Neural crest cell (in vitro differentiated cells): ENCODE measurements at places on chromosomes 7 and 10. TPM values are rescaled to one million over a fixed set of nuclear protein-coding genes. Genes with fewer than 3 reads are reported as not detected.

FAM25A gene
- not detected in 2 replicates for total RNA-seq

ASB4 gene
- 0.21 TPM in 1 of 2 replicates, not detected in the other for total RNA-seq

MBL2 gene
- total RNA-seq, result not detected in 2 replicates

EIF5AL1 gene
- total RNA-seq, result 0.18 and 0.21 TPM in 2 replicates

VWA2 gene
- not detected in 2 replicates for total RNA-seq

LBX1 gene
- total RNA-seq, result 1.0 and 1.1 TPM in 2 replicates

ANXA8 gene
- total RNA-seq, result not detected in 2 replicates

SPDYE16 gene
- 0.35 TPM in 1 of 2 replicates, not detected in the other for total RNA-seq

TMEM139 gene
- total RNA-seq, result 0.61 and 0.91 TPM in 2 replicates

CALHM1 gene
- not detected in 2 replicates for total RNA-seq

PIP gene
- not detected in 2 replicates for total RNA-seq

CPA2 gene
- 0.55 and 1.2 TPM in 2 replicates for total RNA-seq

TMEM26 gene
- total RNA-seq, result 0.05 and 0.23 TPM in 2 replicates

FFAR4 gene
- 0.09 TPM in 1 of 2 replicates, not detected in the other for total RNA-seq

TAS2R3 gene
- total RNA-seq, result 1.8 and 2.2 TPM in 2 replicates

BNIP3 gene
- total RNA-seq, result 26.1 and 33.1 TPM in 2 replicates

FAM25G gene
- not detected in 2 replicates for total RNA-seq

ANK3 gene
- total RNA-seq, result 44.6 and 45.2 TPM in 2 replicates

SVOPL gene
- total RNA-seq, result not detected in 2 replicates

NANOS1 gene
- total RNA-seq, result 2.8 and 3.0 TPM in 2 replicates

MAGI2 gene
- total RNA-seq, result 10.0 and 10.1 TPM in 2 replicates

CCDC172 gene
- total RNA-seq, result not detected in 2 replicates

MYL10 gene
- total RNA-seq, result not detected in 2 replicates

OR2A5 gene
- total RNA-seq, result not detected in 2 replicates

TMEM225B gene
- 0.91 and 1.8 TPM in 2 replicates for total RNA-seq

JCAD gene
- total RNA-seq, result 0.61 and 1.2 TPM in 2 replicates

SHTN1 gene
- 10.0 and 10.5 TPM in 2 replicates for total RNA-seq

BEND7 gene
- 21.9 and 25.0 TPM in 2 replicates for total RNA-seq

UCMA gene
- not detected in 2 replicates for total RNA-seq

SPDYE9 gene
- total RNA-seq, result not detected in 2 replicates

CYP2C19 gene
- total RNA-seq, result not detected in 2 replicates

GIMAP4 gene
- not detected in 2 replicates for total RNA-seq

HMX3 gene
- total RNA-seq, result not detected in 2 replicates

MSANTD7 gene
- total RNA-seq, result 24.7 and 27.5 TPM in 2 replicates

GPR141 gene
- 0.26 TPM in 1 of 2 replicates, not detected in the other for total RNA-seq
